NCI-H2227 treated with DMSO at 0.1 percent for 48 hours (cell line): ENCODE measurements at places on chromosomes 6 and 20.

DNA sequence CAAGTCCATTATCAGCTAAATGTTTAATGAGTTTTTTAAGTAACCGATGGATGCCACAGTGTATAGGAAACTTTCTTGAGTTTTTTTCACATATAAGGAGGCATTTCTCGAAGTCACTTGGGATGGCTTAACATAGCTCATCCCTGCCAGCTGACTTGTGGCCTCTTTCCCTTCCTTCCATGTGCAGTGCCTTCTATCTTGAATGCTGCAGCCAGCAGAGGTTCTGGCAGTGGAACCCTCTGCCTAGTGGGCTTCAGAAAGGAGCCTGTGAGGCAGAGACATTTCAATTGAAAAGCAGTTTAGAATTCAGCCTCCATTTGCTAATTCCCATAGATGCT, 51.9 kb downstream of the AKAP12 start:
- DNase-seq, result no peak

DNA sequence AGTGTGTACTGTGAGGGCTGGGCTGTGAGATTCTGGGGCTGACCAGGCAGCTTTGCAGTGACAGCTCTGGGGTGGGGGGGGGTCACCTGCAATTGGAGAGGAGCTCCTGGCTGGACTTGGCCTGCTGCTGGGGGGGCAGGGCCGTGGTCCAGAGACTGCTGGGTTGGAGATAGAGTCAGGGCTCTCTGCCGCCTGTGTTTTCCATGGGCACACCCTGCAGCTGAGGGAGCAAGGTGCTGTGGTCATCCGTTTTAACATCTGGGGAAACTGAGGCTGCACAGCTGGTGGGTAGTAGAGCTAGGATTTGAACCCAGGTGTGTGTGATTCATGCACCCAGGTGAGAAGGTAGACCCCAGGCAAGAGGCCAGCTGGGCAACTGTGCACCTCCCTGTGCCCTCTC, 7.3 kb downstream of the DLGAP4 start:
- no peak for DNase-seq

- peak; percentile 6 for DNase-seq
Observed at GRCh38 chr20:57092112-57092899, 174.1 kb downstream of the BMP7 start.

GRCh38 chr6:15621203-15622044, 41.4 kb downstream of the DTNBP1 start:
- DNase-seq, result no peak

DNA sequence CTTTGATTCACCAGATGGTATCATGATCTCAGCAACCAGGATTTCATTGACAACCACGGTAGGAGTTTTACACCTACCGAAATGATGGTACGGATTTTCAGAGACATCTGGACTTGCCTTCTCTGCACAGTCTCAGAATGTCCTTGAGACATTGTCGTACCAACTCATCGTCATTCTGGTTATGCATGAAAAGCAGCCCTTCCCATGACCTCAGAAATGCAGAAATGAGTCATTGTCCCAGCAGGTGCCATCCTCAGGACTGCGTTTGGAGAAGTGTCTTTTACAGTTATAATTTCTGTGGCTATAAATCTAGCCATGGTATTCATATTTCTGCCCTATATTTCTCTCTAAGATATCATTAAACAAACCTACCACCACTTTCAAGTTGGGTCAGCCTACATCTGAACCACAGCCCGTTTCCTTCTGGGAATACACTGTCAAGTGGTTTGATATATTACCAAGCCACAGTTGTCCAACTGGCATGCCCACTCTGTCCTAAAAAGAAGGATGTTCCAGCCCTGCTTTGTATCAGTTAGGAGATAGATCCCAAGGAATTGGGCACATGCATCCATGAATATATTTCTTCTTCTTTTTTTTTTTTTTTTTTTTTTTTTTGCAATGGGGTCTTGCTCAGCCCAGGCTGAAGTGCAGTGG, 7.5 kb upstream of the BFSP1 start:
- DNase-seq, result peak; percentile 34

- DNase-seq, result no peak
Observed at GRCh38 chr6:43665376-43665775, 20.5 kb downstream of the RSPH9 start.

DNA sequence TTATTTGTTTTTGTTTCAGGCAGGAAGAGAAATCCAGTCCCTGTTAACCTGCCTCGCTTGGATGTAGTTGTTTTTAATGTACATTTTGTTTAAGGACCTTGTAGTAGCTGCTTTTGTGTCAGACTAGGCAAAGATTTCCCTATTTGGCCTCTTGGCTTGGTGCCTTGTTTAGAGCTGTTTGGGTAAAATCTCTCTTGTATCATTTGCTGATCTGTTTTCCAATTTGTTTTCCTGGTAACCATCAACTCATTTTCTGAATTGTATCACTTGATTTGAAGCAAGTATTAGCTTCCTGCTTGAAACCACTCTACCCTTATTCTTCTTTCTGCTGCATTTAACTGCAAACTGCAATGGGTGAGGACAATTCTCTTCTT, 160.7 kb downstream of the ZFAND3 start:
- peak; percentile 46 for DNase-seq

DNA sequence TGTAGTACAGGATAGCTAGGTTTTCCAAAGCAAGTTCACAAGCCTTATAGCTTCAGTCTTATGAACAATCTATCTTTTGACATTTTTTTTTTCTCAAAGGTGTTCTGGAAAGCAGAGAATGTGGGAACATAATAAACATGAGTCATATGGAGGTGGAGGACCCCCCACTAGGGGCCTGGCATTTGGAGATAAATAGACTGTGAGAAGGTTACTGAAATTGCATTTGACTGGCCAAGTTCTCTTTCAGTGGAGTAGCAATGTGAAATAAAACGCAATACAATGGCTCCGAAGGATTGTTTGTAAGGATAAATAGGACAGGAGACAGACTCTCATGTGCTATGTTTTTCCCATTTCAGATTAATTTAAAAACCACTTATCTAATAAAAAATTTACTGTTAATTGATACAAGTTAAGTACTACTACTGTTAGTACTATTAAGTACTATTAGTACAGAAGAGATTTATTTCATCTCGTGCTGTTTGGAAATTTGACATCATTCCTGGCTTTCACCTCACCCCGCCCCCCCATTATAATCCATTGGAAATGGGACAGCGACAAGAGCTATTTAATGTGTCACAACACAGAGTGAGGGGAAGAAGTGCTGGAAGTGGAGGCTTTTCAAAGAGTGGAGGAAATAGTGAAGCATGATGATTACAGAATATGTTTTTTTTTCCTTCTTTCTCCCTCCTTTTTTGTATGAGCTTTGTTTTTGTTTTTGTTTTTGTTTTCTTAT, 122.6 kb upstream of the ID4 start:
- no peak for DNase-seq

DNA sequence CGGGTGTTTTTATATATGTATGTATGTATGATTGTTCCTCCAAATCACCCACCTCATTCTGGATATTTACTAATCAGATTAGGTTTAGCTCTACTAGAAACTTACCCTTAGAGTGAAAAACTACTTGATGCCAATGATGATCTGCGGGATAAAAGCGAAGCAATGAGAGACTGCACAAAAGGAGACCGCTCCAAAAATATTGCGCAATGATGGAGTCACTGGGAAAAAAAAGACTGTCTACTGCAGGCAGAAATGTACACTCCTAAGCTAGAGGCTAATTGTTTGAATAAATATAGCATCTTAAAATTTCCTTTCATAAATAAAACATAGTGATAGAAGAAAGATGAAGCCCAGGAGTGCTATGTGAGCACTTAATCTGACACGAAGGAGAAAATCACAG, 7.3 kb downstream of the RAB32 start:
- no peak for DNase-seq

DNA sequence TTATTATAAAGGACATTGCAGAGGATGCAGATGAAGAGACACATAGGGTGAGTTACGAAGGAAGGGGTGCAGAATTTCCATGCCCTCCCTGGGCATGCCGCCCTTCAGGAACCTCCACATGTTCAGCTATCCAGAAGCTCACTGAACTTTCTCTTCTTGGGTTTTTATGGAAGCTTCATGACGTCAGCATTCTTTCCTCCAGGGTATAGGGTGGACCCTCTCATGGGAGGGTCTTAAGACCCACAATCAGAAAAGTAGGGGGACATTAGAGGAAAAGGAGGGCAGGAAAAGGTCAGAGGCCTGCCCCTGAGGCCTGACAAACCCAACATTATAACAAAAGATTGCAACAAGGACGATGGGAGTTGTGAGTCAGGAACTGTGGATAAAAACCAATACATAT, 14.6 kb upstream of the DCBLD1 start:
- DNase-seq, result no peak

DNA sequence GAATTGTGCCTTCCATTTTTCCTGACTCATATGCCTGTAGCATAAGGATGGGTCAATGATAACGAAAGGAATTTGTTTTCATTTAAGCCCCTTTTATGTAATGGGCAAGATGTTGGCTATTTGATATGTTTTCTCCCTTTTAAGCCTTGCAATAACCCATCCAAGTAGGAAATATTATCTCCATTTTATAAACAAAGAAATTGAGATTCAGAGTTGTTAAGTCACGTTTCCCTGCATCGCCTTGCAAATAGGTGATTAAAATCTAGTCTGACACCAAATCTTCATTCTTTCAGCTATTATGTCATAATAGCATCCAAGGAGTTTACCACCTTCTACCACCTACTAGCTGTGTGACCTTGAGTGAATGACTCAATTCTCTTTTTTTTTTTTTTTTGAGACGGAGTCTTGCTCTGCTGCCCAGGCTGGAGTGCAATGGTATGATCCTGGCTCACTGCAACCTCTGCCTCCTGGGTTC, 7.0 kb downstream of the HNF4A start:
- no peak for DNase-seq

DNA sequence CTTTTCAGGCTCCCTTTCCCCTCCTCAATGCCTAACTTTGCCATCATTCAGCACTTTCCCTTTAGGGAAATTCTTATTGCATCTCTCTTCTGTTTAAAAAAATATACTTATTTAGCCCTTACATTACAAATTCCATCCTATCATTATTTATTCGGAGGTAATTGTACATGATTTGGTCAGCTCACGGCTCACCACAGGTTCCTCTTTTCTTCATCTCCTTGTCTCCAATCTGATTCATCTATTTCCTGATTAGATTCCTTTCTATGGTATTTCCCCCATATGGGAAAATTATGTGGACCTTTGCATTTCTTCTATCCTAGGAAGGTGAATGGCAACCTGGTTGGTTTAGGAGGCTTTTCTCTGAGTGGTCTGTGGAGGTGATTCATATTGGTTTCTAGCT, 12.9 kb upstream of the EMILIN3 start:
- no peak for DNase-seq

DNA sequence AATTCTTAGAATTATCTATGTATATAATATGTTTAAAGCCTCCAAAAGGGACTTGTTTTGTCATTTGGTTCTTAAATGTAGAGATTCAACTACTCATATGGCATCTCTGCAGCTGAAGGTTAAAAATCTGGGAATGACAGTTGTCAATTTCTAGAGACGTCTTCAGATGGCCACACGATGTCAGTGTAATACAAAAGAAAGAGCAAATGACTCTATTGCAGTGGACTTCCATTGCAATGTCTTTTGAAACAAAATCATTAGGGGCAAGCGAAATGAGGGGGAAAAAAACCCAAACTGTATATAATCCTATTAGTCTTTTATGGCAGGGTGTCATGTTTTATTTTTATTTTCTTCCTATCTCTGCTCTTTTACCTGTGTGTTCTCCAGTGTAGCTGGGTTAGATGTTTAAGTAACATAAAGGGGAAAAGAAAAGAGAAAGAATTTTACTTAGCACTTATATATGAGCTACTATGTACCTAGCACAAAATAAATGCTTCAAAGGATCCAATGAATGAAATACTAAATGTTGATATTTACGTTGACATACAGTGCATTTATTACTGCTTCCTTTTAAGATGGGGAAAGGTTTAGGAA, 26.2 kb downstream of the CCN2 start:
- no peak for DNase-seq

- no peak for DNase-seq
Observed at GRCh38 chr20:58590679-58591473, 60.2 kb upstream of the STX16 start.

DNA sequence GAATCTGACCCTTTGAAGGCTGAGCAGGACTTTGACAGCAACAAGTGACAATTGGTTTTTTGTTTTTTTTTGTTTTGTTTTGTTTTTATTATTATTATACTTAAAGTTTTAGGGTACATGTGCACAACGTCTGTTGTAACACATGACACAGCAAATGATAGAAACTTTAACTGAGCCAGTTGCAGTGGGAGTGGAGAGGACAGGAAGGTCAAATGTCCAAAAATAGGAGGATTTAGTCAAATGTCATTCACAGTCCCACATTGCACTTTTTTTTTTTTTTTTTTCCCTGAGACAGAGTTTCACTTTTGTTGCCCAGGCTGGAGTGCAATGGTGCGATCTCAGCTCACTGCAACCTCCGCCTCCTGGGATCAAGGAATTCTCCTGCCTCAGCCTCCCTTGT, 223.0 kb downstream of the HIVEP2 start:
- DNase-seq, result no peak

DNA sequence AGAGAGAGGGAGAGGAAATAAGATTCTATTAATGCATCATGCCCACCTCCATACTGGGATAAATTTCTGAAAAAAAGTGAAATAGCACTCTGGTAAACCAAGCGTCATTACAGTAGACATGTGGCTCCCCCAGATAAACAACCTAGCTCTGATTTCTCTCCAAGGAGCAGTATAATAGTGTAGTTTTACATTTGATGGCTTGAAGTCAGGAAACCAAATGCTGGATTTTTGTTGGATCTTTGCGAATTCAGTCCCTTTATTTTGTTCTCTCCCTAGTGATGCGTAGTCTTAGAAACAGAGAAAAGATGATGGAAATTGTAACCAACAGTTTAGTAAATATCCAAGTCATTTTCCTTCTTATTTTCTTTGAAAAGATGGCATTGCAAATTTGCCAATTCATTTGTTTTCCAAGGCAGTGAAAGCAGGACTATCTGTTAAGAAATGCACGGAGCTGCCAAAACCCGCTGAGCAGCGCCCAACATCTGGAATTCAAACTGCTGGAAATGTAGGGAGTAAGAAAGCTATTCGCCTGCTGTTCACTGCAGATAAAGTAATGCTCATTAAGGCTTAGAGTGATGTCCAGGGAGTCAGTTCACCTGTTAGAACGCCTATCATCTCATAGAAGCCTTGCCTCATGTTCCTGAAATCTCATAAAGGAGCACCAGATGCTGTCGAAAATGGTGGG, 85.7 kb upstream of the DOK5 start:
- no peak for DNase-seq

DNA sequence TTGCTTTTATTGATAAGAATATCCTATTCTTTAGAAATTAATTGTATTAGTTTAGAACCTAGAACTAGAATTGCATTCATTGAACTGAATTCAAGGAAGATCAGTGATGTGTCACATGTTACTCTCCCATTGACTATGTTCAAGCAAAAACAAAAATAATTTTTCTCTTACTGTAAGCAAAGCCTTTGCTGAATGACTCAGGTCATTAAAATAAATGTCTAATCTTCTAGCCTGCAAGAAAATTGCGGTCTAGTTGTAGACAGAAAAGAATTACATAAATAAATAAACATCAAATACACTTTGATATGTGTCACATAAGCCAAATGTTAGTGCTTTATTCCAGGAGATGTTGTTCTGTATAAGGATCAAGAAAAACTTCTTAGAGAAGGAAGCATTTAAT, 387.9 kb downstream of the ADGRB3 start:
- DNase-seq, result no peak

- no peak for DNase-seq
Observed at GRCh38 chr6:156379392-156380289, 397.5 kb upstream of the ARID1B start.
